ENCODE measurements at places on chromosomes 12 and 14.
A peak's percentile ranks its signal among the peaks of the same experiment; 100 is the strongest.

- DNase-seq: no peak
Observed at GRCh38 chr14:98186140-98186539, 1085.9 kb downstream of the BCL11B start.

DNA sequence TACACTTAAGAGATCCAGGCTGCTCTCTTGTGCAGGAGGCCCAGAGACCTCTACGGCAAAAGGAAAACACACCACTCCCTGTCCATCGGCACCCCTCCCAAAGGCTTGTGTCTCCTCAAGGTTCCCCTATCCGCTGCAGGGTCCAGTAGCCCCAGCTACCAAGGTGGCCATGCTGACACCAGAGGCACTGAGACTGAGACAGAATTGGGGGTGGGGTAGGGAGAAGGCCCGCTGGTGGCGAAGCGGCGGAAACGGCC is 590 bp downstream of the DDIT3 start:
- DNase-seq: no peak

GRCh38 chr14:31893221-31893757 is 183.8 kb upstream of the ARHGAP5 start:
- peak; percentile 39 for DNase-seq

DNA sequence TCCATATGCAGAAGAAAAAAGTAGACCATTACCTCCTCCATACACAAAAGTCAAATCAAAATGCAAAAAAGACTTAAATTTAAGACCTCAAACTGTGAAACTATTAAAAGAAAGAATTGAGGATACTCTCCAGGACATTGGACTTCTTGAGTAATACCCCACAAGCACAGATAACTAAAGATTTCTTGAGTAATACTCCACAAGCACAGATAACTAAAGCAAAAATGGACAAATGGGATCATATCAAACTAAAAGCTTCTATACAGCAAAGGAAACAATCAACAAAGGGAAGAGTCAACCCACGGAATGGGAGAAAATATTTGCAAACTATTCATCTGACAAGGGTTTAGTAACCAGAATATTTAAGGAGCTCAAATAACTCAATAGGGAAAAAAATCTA is 427.9 kb downstream of the CCDC91 start:
- DNase-seq: no peak

DNA sequence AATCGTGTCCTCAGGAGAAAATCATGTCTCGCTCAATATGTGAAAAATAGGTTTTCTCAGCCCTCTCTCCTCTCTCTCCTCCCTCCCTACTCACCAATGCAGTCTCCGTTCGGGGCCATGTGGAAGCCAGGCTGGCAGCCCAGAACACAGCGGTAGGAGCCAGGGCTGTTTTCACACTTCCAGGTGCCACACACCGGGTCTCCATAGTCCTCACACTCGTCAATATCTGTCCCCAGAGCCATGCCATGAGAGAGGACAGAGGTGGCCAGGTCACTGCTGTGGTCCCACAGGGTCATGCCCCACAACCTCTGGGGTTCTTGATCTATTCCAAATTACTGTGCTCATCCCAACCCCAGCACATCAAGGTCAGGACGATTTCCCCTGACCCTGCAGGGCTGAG is 13.5 kb downstream of the ISCA2 start:
- DNase-seq: no peak

Measured in IMR-90 (cell line).